Activated T-cell treated with anti-CD3 and anti-CD28 coated beads, Interleukin-2, amount 50 U/mL, for 24 hours (primary cell): ENCODE measurements at places on chromosomes 3 and 15.
A peak's percentile ranks its signal among the peaks of the same experiment; 100 is the strongest.

DNA sequence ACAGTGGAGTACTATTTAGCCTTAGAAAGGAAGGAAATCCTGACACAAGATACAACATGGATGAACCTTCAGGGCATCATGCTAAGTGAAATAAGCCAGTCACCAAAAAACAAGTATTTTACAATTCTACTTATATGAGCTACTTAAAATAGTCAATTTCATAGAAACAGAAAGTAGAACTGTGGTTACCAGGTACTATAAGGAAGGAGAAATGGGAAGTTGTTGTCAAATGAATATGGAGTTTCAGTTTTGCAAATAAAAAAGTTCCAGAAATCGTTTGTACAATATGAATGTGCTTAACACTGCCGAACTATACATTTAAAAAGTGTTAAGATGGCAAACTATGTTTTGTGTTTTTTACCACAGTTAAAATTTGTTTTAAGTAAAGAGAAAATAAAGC lies 26.8 kb downstream of the TRANK1 start:
- H3K4me3 ChIP-seq, result peak overlapping the region; percentile 52
- peaks cover 33% of the 10 kb centered on the region for H3K4me1 ChIP-seq
- H3K27ac ChIP-seq, result peak overlapping the region; percentile 89
- H3K27me3 ChIP-seq, result no peaks in the 10 kb centered on the region

DNA sequence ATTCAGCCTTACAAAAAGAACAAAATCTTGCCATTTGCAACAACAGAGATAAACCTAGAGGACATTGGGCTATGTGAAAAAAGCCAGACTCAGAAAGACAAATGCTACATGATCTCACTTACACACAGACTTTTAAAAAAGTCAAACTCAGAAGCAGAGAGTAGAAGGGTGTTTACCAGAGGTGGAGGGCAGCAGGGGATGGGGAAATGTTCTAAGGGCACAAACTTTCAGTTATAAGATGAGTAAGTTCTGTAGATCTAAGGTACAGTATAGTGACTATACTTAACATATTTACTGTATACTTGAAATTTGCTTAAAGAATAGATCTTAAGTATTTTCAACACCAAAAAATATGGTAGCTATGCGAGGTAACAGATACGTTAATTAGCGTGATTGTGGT lies 3.0 kb downstream of the MYEF2 start:
- H3K27ac ChIP-seq, result no peak overlapping the region
- no peak overlapping the region for H3K4me3 ChIP-seq
- peaks cover 17% of the 10 kb centered on the region for H3K27me3 ChIP-seq
- H3K36me3 ChIP-seq, result peaks cover 3% of the 10 kb centered on the region
- peaks cover 20% of the 10 kb centered on the region for H3K4me1 ChIP-seq

GRCh38 chr15:78397382-78397781 lies 40.6 kb upstream of the IREB2 start:
- H3K4me1 ChIP-seq, result no peaks in the 10 kb centered on the region
- no peak for DNase-seq
- H3K27ac ChIP-seq, result no peak overlapping the region
- H3K4me3 ChIP-seq, result no peak overlapping the region
- H3K36me3 ChIP-seq, result no peaks in the 10 kb centered on the region

- H3K36me3 ChIP-seq, result peaks cover 98% of the 10 kb centered on the region
- H3K4me1 ChIP-seq, result peaks cover 7% of the 10 kb centered on the region
- H3K4me3 ChIP-seq, result no peak overlapping the region
- no peaks in the 10 kb centered on the region for H3K27me3 ChIP-seq
- no peak for DNase-seq
Measured at GRCh38 chr3:196932600-196932999, 9.7 kb downstream of the NCBP2 start.

- H3K27me3 ChIP-seq, result no peaks in the 10 kb centered on the region
- H3K36me3 ChIP-seq, result no peaks in the 10 kb centered on the region
- no peak overlapping the region for H3K27ac ChIP-seq
- no peak overlapping the region for H3K4me3 ChIP-seq
- DNase-seq, result no peak
Measured at GRCh38 chr3:85330071-85330470, 371.3 kb downstream of the CADM2 start.

DNA sequence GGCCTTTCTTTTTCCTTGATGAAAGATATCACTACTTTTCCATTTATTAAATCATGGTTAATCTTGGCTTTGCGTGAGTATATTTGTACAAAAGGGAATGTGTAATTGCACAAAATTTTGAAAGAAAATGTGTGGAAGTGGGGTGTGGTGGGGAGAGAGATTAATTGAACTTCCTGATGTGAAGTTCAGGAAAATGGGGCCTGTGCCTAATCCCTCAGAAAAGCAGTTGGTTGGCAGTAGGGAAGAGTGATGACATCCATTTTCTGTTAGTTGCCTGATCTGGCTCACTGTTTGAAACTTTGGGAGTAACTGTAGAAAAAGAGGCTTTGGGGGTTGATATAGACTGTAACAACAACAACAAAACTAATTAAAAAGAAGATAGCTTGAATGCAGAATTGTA lies 10.8 kb upstream of the IL20RB start:
- H3K36me3 ChIP-seq, result peaks cover 39% of the 10 kb centered on the region
- no peak for DNase-seq
- H3K4me3 ChIP-seq, result no peak overlapping the region
- no peak overlapping the region for H3K27ac ChIP-seq
- peaks cover 34% of the 10 kb centered on the region for H3K4me1 ChIP-seq
- H3K27me3 ChIP-seq, result no peaks in the 10 kb centered on the region

GRCh38 chr15:39788108-39788507 lies 5.5 kb upstream of the FSIP1 start:
- DNase-seq, result no peak
- peaks cover 51% of the 10 kb centered on the region for H3K4me1 ChIP-seq
- no peaks in the 10 kb centered on the region for H3K27me3 ChIP-seq
- peak overlapping the region; percentile 68 for H3K27ac ChIP-seq
- H3K4me3 ChIP-seq, result no peak overlapping the region
- peaks cover 13% of the 10 kb centered on the region for H3K36me3 ChIP-seq
